ENCODE measurements at places on chromosomes 5 and 9.

DNA sequence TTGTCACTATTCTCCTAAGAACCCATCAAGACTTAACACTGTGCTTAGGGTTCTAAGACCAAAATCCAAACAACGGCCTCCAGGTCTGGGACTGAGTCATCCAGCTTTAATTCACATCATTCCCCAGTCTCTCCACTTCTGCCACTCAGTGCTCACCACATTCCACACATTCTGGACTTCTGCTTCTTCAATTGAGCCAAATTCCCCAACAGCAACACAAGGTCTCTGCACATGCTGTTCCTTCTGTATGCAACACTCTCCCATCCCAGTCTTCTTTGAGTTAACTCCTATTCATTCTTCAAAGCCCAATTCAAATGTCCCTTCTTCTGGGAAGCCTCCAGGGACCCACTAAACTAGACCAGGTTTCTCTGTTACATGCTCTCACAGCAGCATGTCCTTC, 97.8 kb downstream of the GPR21 start:
- peak; percentile 75 for DNase-seq

DNA sequence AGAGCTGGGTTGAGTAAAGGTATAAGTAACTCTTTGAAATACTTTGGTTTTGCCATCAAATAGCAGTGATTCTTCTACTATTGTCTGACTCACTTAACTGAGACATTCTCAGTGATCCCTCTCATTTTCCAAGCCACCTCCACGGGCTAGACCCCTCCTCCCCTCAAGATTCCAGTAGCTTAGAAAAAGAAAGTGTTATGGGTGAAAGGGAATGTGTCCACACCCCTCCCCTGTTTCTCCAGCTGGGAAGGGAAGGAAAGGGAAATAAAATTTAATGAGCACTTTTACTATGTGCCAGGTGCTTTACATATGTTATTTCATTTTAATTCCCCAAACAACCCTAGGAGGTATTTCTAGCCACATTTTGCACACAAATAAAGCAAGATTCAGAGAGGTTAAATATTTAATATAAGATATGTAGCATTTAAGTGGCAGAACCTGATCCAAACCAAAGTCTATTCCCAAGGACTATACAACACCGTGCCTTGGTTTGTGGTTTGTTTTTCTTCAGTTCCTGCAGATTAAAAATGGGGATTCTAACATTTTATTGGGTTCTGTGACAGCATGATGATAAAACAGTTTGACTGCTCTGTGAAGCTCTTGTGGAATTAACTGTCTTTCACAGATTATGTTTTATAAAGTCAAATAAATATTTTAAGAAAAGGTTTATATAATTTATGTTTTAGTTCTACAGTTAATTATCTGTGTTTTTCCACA, 135.9 kb downstream of the ZSWIM6 start:
- peak; percentile 66 for DNase-seq

DNA sequence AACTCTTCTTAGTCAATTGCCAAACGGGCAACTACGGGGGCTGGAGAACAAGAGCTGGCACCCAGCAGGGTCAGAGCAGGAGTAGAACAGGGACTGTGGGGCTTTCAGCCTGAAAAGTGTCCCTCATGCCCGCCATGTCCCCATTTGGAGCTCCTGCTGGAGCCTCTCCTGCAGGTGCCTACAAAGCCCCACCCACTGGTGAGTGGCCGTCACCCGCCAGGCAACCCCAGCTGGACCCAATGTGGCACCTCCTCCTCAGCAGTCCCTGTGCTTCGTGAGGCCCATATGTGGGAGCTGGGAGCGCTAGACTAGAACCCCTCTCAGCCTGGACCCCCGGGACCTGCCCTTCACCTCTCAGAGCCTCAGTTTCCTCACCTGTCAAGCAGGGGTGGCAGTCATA, 40.9 kb downstream of the VAV2 start:
- no peak for DNase-seq

DNA sequence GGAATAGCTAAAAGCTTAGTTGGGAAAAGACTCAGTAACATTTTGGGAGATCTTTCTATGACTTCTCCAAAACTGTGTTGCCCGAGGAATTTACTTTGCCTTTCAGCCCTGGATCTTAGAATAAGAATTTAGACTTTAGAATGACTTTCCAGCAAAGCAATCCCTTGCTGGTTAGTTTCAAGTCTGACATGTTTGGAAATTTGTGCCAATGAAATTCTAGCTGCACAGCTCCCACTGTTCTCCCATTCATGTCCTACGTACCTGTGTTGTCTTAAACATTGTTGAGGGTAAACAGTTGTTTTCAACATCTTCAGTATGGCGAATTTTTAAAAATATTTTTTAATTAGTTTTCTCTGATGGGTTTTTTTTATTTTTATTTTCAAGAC, 111.4 kb downstream of the CCDC192 start:
- DNase-seq = no peak

- peak; percentile 7 for DNase-seq
Observed at GRCh38 chr9:110546411-110546871, 33.1 kb downstream of the SVEP1 start.

DNA sequence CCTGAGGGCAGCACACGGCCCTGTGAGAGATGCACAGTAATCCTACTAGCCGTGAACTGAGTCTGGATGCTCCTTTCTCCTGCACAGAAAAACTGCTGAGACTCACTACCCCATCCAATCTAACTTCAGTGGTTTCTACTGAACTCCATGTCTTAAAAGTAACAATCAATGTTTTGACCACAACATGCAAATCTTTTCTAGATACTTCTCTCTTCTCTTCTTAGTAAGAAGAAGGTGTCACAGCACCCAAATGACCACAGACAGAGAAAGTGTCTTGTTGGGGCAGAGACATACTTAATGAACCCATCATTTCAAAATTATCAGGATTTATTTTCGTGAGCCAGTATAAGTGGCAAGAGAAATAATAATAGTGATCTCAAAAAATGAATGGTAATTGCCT, 285.8 kb upstream of the MEF2C start:
- no peak for DNase-seq

DNA sequence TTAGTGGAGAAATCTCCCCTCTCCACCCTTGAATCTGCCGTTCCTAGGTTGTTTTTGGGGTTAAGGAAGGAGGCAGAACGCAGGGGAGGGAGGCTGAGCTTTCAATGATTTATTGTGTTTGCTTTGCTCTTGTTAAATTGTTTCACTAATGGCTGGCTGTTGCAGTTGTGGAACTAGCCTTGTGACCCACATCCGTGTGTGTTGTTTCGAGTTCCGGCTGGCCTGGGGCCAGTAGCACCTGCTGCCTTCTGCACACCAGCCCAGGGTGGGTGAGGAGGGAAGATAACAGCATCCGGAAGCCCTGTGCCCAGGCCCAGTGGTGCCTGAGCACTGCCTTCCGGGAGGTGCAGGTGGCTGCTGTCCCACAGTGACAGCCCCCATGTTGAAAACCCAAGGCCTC, 3.6 kb downstream of the ERGIC1 start:
- DNase-seq = no peak

- DNase-seq = no peak
Observed at GRCh38 chr5:173065155-173065554, 9.0 kb downstream of the CREBRF start.

- no peak for DNase-seq
Observed at GRCh38 chr9:89621031-89621430, 16.2 kb downstream of the GADD45G start.

DNA sequence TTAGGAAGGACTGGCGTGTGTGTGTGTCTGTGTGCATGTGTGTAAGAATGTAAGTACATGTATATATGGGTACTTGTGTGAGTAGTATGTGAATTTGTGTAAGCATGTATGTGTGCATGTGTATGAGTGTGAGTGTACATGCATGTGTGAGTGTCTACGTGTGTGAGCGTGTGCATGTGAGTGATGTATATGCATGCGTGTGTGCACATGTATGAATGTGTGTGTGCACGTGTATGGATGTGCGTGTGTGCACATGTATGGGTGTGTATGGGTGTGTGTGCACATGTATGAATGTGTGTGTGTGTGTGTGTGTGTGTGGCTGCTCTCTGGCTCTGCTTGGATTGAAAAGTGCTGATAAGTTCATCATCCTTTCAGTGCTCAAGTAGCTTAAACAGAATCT, 154.5 kb downstream of the TENT4A start:
- no peak for DNase-seq

All from IMR-90 (cell line).